ENCODE measurements at places on chromosomes 3 and 15. TPM values are rescaled to one million over a fixed set of nuclear protein-coding genes. Genes with fewer than 3 reads are reported as not detected.

DNA sequence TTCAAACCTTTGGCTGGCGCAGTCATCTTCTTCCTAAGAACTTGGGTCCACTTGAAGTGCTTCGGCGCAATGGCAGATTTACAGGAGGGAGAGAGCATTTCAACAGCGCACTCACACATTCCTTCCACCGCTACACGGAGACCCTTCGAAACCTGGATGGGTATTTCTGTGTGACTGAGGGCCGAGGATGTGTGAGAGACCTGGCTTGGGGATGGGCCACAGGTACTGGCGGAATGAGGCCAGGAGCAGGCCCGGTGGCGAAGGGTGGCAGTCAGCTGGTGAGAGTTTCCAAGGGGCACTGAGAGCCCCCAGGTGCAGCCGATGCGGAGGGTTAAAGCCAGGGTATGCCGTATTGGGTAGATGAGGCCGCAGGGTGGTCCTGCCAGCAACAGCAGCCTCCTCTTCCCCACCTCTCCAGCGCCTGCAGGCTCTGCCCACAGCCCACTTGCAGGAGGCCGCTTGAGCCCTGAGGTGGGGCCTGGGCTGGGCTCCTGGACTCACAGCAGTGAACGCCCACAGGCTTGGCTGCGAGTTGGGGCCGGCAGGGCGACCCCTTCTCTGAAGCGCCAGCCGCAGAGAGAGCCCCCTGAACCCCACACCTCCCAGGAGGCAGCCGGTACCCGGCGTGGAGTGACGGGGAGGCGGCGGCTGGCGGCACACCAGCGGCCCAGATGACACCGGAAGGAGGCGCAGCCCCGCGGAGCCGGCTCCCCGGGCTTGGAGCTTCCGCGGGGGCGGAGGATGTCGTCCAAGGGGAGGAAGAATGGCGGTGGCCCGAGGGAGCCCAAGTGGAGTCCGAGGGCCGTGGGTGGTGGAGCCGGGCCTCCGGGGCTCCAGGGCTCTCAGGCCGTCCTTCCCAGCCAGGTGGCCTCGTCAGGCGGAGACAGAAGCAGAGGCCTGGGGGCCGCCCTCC lies 166.5 kb downstream of the NSMCE3 start:
- DNase-seq, result peak; percentile 24

DNA sequence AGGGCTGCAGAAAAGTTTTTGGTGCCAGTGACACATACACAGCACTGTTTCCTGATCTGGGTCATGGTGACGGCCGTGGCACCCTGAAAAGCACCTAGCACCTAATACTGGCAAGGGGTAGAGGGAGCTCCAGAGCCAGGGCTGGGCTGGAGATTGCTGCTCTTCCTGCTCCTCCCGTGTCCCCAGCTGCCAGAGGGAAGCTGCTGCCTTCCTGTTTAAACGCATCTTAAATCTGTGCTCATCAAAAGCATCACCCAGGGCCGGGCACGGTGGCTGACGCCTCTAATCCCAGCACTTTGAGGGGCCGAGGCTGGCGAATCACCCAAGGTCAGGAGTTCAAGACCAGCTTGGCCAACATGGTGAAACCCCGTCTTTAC lies 156.7 kb upstream of the MEF2A start:
- peak; percentile 39 for DNase-seq

NANOGP8 gene
- 0.64 TPM for total RNA-seq

COL6A5 gene
- total RNA-seq, result not detected

DNA sequence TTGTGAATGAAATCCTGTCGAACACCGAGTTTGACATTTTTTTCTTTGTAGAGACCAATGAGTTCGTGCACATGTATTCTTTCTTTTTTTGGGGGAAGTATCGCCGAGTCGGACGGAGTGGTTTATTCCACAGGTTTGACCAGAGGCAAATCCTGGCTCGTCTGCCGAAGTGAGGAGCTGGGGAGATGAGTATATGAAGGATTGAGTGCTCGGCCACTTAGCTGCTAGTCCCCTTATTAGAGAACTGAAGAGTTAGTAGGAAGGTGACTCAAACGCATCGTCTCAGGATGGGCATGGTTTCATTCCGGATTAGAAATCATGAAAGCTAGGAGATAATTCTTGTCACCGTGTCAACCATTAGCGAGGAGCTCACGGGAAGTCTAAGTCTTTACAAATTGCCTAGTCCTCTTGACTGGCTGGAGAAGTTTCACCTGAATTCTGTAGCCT lies 154.7 kb upstream of the GOLIM4 start:
- DNase-seq, result peak; percentile 4

DNA sequence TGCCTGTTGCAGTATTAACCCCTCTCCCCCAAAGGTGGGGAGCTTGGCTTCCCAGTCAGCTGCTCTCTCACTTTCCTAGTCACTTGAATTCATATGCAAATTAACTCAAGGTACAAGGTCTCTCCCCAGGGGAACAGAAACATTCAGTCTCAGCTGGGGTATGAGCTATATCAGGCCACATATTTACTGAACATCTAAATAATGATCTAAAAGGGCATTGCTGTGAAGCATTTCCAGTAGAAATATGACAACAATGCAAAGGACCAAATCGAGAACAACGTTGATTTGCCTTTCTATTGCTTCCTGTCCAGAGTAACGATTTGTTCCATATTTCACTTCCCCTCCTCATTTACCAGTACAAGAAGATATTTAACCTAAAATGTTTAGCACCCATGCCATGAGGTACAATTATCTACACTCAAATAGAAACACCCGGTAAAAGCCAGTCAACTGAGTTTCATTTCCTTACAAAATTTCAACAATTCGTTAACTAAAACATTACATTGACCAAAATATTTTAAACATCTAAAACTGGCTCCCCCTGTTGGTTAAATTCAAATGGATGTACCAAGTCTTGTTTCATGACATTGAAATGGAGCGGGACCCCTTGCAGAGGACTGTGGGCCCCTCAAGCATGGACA lies 36.5 kb upstream of the KLHL6 start:
- DNase-seq, result no peak

GRCh38 chr15:99993681-99994131 lies 260.5 kb upstream of the LYSMD4 start:
- no peak for DNase-seq

DNA sequence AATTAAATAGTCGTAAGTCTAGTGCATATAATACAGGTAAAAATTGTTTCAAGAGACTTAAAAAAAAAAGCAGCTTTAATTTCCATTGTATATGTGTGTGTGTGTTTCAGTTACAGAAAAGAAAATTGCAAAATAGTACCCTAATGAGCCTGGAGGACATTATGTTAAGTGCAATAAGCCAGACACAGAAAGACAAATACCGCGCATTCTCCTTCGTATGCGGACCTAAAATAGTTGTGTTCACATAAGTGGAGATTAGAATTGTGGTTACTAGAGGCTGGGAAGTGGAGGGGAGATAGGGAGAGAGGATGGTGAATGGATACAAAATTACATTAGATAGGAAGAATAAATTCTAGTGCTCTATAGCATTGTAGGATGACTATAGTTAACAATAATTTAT lies 3.6 kb downstream of the MESD start:
- no peak for DNase-seq

DNA sequence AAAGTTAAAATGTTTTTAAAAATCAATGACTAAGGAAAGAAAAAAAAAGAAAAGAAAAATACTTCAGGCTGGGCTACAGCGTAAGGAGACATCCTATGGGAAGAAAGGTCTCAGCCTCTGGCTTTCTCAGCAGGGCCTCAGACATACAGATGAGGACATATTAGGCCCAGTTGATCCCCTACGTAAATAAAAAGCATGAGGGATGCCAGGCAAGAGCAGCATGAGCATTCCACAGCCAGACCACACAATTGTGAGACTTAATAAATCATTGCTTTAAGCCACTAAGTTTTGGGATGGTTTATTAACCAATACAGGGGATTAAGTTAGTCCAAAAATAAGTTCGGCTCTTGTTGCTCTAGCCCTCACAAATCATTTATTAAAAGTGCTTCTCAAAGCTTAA lies 394.1 kb upstream of the NECTIN3 start:
- DNase-seq, result no peak

DNA sequence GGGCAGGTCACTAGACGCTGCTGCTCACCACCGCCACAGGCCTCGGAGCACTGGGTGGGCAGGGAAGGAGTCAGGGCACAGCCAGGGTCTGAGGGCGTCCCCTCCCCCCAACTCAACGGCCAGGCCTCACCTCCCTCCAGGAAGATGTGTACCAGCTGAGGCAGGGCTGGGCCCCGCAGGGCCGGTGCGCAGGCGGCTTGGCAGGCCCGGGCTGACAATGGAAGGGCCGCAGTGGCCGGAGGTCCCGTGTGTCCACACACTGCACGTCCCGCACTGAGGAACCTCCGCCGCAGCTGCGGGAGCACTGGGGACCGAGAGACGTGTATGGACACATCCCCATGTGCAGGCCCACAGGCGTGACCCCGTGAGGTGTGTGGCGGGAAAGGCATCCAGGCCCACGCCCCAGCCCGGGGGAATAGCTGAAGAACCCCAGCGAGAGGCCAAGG lies 47.4 kb downstream of the ADAMTS7 start:
- DNase-seq, result no peak

ARPIN gene
- 13.3 TPM for total RNA-seq
